ENCODE measurements at places on chromosomes 3 and 15.

DNA sequence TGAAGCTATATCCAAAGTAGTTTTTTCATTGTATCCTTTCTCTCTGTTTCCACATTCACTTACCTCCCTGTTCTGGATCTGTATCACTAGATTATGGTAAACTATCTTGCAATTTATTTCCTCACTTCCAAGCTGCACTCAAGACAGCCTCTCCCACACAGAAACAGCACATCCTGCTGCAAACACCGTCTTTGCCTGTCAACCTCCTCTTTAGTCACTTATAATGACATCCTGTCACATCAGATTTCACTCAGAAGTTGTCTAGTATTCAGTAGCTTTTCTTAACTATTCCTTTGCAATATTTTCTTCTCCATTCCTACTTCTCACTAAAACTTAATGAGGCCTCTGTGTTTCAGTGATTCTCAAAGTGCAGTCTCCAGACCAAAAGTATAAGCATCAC, 490.8 kb downstream of the IGSF11 start:
- no peak for DNase-seq

DNA sequence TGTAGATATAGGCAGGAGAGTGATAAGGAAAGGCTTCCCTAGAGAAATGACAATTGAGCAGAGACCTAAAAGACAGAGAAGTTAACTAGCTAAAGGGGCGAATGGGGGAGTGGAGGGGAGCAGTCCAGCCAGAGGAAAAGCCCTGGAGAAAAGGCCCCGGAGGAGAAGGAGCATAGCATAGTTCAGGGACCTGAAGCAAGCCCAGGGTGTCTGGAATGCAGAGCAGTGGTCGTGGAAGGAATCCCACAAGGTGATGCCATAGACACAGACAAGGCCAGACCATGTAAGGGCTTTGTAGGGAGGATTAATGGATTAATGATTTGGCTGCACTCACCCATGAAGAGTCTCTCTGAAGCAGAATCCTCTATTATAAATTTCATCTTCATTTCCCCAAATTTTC, 45.8 kb upstream of the LRRN1 start:
- no peak for DNase-seq

- DNase-seq, result no peak
Observed at GRCh38 chr3:135240426-135240825, 445.4 kb downstream of the EPHB1 start.

DNA sequence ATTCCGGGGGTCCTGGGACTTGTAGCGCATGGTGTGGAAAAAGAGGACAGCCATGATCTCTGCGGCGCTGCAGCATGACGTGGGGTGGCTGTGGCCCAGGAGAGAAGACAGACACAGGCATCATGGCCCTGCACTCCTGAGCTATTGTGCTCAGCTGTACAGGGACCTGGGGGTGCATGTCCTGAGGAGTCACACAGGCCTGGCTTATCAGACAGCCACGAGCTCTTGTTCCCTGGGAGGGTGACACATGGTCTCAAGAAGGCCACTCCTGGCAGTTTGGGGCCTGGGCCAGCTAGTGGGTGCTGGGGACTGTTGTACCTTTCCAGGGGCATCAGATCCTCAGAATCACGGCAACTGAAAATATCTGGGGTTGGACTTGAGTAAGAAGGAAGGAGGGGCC, 13.7 kb downstream of the TKT start:
- no peak for DNase-seq

DNA sequence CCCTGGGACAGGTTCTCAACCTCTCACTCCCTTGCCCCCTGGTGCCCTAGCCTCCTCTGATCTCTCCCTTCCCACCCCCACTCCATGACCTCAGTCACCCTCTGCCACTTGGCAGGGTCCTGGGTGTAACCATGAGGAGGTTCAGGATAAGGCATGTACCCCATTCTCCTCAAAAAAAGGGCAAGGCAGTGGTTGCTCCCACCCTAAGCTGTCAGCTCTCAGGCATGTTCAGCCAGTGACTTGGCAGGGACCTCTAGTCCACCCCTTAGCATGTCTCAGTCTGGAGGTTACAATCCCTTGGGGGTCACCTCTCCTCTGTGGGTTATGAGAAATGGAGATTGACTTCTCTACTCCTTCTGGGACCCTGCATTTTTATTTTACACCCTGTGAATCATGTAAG, 11.0 kb upstream of the BOC start:
- no peak for DNase-seq
